SK-MEL-5 (cell line): ENCODE measurements at places on chromosomes 13 and 19. TPM values are rescaled to one million over a fixed set of nuclear protein-coding genes. Genes with fewer than 3 reads are reported as not detected.

DNA sequence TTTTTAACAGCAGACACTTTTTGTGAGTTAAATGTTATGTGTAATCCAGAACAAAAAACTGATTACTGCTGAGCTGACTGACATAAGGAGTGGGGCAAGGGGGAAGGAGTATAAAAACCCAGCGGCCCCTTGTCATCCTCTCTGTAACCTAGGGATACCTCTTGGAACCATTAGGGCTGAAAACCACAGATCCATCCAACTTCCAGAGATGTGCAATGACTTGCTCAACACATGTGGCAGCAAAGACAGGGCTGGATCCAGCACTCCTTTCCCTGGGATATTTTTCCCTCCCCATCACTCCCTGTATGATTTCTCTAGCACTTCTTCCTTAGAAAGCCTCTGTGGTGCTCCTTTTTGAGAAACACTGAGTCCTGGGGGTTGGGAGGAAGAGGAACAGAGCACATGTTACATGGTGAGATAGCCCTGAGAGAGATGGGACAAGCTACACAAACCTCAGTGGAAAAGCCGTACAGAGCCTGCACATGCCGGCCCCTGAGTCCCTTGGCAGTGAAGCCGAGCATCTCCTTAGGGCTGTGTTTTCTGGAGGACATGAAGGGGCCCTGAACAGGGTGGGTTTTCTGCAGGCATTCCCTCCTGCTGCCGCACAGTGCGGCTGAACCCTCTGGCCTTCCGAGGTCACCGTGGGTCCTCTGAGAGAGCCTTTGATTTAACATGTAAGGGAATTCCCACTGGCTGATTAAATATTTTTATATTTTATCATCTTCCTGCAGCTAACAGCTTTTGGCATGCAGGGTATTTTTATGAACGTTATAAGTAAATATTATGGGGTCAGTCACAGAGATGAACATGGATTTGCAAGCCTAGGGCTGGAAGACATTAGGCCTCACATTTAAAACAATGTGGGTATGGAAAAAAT, 219.9 kb downstream of the COG6 start:
- DNase-seq = no peak

GRCh38 chr19:41198559-41198958, 5.5 kb downstream of the CYP2S1 start:
- DNase-seq = no peak

DNA sequence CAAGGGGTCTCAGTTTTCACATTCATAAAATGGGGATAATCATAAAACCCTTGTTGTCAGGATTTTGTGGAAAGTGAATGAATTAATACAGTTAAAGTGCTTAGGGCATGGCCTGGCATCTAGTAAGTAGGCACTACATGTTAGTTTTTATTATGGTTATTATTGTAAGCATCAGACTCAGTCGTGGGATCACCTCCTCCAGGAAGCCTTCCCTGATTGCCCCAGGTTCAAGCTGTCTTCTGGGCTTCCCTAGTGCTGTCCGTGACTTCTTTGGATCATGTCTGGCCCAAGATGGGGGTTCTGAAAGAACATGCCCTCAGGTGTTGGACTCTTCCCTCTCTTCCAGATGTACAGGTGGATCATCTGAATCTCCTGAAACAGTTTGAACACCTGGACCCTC, 10.7 kb downstream of the NUCB1 start:
- no peak for DNase-seq

PPM1N gene
- total RNA-seq = 0.74 and 1.9 TPM in 2 replicates

- DNase-seq = no peak
These were observed 45.6 kb downstream of the LHFPL6 start for GRCh38 chr13:39557285-39557955.

- DNase-seq = no peak
These were observed 80.1 kb upstream of the IPO5 start for GRCh38 chr13:97873398-97873797.
